ENCODE measurements at places on chromosomes 7 and 10.

DNA sequence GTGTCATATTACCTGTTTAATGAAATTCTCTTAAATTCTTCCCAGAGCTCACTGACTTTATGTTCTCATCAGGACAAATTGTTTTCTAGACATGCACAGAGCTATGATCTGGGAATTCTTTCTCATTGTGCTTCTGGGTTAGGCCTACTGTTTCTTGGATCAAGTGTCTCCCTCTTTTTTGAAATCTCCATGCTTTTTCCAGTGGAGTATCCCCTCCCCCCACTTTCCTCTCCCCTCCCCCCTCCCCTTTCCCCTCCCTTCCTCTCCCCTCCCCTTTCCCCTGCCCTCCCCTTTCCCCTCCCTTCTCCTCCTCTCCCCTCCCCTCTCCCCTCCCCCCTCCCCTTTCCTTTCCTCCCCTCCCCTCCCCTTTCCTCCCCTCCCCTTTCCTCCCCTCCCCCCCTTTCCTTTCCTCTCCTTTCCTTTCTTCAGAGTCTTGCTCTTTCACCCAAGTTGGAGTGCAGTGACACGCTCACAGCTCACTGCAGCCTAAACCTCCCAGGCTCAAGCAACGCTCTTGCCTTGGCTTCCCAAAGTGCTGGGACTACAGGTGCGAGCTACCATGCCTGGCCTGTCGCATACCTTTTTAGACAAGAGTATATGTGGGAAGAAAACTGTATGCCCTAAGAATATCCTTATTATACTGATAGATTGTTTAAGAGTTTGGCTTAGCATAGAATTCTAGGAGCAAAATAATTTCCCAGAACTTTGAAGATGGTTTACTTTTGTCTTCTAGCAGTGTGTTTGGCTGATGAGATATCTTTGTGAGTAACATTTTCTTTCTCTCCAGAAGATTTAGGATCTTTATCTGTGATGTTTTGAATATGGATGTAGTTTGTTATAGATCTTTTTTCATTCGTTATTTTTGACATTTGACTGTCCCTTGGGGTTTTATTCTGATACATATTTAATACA lies 2.5 kb downstream of the DYNC2I1 start:
- ATAC-seq: no peak

GRCh38 chr7:45145881-45146280 lies 11.7 kb upstream of the RAMP3 start:
- ATAC-seq: no peak

DNA sequence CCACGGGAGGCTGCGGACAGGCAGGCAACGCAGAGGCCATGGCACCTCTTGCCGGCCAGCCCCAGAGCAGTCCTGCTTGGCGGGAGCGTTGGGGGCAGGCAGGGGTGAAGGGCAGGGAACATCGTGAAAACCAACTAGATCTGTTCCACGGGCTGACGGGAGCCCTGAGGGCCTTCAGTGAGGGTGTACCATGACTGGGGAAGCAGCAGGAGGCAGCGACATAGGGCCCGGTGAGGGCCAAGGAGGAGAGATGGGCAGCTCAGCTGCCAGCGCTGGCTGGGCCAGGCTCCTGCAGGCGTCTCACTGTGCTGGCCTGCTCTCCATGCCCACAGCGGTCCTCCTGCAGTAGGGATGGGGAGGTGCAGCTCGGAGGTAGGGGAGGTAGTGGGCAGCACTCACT lies 196.5 kb downstream of the ELFN1 start:
- no peak for ATAC-seq

- ATAC-seq: peak; percentile 40
Observed at GRCh38 chr10:99537086-99537988, 4.6 kb downstream of the NKX2-3 start.

GRCh38 chr7:43111630-43112458 lies 603 bp upstream of the HECW1 start:
- ATAC-seq: no peak

DNA sequence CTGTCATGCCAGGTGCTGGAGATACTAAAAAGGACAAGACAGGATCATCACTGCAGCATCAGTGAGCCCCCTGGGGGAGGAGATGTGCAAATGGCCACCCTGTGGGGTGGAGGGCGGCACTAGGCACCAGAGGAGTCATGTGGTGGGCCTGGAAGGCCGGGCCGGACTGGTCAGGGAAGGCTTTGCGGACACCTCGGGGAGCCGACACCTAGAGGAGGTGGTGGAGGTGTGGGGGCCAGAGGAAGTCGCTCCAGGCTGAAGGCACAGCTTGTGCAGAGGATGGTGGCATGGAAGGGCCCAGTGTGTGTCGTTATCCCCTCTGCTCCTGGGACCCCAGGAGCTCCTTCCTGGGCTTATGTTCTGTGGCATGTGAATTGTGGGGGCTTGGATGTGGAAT lies 437.7 kb downstream of the RPS24 start:
- ATAC-seq: peak; percentile 6

DNA sequence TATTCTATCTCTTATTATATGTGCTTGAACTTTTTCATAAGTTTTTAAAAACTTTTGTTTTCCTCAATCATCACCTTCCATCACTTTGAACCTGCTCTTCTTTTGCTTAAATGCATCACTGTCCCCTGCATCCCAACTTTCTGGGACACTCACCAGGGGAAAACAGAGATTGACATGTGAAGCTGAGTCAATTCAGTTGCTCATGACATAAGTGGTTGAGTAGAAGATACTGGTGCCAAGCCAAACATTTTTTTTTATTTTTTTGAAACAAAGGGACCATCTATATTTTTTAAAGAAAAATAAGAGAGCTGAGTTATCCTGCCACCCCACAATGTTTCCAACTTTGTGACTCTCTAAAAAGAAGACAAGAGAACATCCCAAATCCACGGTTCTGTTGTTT lies 61.8 kb upstream of the AHR start:
- no peak for ATAC-seq
